Mesenchymal stem cell (in vitro differentiated cells and primary cell): ENCODE measurements at places on chromosomes 11 and 22.

DNA sequence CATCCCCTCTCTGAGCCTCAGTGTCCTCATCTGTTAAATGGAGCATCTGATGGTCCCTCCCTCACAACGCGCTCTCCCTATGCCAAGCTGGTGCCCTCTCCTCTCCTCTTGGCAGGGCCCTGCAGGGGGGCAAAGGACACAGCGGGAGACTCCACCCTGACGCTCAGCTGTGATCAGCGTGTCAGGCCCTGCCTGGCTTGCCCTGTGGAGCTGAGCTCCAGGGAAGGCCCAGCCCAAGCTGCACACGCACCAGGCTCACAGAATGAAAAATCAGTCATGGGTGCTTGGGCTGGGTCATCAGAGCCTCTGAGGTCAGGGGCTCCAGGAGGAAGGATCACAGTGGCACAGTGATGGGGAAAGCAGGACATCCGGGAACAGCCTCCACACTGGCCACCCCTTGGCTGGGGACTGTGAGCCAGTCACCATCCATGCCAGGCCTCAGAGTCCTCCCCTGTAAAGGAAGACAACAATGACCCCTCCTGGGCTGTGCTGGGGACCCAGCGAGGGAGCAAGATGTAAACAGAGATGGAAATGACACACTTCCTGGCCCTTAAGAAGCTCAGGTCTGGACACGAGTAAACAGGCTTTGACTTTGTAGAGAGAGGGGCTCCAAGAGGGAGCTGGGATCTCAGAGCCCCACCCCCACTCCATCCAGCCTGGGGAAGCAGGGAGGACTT is 36.6 kb downstream of the RPL3 start:
- DNase-seq: peak; percentile 73

GRCh38 chr11:68216171-68216938 is 3.3 kb upstream of the KMT5B start:
- no peak for DNase-seq

DNA sequence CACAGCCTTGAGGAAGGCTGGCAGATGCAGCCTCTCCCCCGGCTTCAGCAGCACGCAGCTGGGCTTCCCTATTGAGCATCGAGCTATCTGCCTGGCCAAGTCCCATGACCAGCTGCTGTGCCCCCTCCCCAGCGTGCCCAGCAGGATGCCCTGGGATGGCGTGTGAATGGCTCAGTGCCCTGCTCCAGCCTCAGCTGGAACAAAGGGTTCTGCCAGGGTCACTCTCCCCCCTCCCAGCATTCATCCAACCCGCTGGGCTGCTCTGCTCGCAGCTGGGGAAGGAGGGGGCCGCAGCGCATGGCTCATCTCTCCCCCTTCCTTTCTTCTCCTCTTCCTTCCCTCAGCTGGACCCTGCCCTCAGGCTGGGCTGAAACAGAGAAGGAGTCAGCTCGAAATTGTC is 14.5 kb downstream of the LRP4 start:
- no peak for DNase-seq

DNA sequence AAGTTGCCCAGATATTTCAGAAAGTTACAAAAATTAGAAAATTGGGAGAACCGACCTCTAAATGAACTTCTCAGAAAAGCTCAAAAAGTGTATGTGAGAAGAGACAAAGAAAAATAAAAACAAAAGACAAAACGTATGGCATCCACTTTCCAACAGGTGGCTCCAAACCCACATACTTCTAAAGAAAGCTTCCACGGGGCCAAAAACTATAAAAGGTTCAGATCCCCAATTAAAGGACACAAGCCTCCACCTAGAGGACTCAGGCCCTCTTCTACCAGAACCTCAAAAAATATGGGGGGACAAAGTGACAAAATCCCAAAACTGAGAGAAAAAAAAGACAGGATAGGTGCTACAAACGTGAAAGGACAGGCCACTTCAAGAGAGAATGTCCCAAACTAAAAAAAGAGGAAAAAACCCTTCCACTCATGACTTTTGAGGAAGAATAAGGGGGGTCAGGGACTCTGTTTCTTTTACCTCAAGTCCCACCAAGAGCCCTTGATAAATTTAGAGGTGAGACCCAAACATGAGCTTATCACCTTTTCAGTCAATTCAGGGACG is 8.8 kb downstream of the SCGB2A1 start:
- peak; percentile 4 for DNase-seq

DNA sequence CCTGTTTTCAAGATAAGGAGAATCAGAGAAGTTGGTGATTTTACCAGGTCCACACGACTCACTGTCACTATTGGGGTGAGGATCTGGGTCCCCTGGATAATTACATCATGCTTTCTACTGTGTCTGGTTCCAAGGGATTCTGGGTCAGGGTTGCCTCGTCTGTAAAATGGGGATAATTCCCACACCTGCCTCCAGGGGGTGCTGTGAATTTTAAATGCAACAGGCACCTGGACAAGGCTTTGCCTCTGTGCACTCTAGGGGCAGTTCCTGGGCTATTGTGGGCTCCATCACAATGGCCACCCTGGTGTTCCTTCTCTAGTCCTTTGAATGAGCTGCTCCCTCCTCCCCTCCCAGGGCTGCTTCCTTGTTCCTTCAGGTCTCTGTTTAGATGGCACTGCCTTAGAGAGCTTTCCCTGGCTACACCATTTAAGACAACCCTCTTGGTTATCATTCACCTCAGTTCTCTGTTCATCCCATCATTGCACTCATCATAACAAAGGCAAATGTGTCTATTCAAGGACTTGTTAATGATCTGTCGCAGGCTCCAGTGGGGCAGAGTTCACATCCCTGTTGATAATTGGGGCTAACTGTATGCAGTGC is 178.6 kb downstream of the MIAT start:
- DNase-seq: peak; percentile 34

DNA sequence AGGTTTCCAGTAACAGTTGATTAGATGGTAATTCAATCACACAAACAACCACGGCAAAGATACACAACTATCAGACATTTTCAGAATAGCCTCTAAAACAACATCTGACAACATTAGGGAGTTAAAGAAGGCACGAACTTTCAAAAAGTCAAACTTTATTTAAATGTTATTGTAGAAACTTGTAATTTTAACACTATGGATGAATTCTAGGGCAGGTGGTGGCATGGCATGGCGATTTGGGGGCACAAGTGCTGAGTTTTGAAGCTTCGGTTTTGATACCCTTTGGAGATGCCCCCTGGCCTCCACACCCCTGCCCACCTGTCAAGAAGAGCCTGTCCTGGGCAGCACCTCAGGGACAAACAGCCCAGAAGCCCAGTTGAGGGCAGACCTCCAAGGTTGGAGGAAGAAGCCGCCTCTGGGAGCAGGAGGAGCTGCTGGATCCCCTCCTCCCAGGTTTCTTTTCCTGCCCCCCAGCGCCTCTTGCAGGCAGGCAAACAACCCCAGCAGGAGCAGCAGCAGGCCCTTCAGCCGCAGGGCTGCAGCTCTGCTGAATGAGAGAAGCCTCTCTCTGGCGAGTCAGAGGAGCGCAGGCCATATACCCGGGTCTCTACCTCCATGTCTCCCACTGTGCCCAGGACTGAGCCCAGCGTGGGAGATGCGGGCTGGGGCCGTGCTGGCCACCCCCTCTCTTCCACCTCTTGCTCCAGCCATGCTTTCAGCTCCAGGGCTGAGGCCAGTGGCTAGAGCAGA is 102.1 kb upstream of the IGLL5 start:
- no peak for DNase-seq

GRCh38 chr11:33920838-33921613 is 29.1 kb upstream of the LMO2 start:
- no peak for DNase-seq

- no peak for DNase-seq
Measured at GRCh38 chr11:10414181-10414580, 40.9 kb upstream of the AMPD3 start.

GRCh38 chr11:124041254-124041653 is at the start of gene OR10G7:
Gene OR10G7, minus strand, starts transcription at chr11:124041325. Its CDS starts 2,324 bp downstream, at chr11:124039001.
- no peak for DNase-seq

DNA sequence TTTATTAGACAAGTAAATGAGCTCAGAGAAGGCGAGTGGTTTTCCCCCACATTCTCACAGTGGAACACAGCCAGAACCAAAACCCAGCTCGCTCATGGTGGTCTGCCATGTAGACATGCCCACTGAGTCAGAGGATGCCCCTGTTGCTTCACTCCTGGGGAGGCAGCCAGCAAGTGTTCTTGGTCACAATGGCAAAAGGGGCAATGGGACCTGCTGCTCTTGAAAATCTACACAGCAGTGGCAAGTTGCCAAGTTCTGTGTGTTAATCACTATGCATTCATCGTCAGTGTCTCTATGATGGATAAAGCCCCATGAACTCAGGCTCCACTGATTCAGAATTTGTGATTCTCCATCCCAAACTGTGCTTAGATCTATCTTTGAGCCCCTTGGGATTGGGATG is 64.7 kb upstream of the TBCEL start:
- no peak for DNase-seq

DNA sequence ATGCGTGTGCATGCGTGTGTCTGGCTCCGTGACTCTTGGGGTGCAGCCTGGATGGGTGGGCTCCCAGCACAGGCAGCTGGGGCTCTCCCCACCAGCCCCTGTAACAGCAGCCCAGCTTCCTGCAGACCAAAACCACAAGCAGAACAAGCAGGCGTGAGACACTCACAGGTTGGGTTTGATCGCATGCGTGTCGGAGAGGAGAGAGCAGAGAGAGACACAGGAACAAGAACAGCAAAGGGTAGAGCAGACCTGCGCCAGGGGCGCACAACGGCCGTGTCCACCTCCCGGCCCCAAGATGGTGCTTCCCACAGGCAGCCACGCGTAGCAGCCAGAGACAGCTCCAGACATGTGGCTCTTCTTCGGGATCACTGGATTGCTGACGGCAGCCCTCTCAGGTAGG is at the start of gene CD6:
TSS of gene CD6 (plus strand) at position 161 of the 400 bp plus-strand sequence. CDS start at position 347, 186 bp downstream.
- no peak for DNase-seq

DNA sequence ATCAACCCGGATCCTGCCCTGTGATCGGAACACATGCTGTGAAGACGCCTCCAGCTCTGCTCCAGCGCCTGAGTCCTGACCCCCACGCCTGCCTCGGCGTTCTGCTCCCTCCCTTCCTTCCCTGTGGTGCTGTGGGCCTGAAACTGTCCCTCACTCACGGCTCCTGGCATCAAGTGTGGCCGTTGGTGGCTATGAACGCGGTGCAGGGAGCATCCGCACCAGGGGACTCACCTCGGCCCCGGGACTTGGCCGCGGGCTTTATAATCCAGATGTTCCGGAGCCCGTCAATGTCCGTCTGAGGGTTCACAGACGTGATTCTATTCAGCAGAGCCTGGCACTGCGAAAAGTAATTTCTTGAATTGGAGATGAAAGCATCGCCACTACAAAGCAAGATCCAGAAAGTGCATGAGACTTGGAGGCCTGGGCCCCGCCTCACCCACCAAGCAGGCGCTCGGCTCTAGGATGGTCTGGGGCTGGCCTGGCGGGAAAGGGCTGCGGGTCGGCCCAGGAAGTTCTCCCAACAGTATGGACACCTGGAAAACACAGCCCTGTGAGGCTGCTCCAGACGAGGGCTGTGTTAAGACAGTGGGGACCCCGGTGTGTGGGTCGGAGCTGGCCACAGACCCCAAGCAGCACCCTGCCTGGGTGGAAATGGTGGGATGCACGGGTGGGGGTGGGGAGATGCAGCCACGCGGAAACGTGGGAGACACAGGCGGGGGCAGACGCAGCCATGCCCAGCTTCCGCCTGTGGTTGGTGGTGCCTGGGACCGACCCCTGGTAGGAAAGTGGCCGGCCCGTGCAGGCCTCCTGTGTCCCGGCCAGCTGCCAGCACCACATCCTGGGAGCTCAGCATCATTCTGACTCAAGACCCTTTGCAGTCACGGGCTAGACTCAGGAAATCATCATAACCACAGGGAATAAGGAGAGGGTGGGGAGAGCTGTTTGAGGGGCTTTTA is 21.8 kb upstream of the IL17REL start:
- DNase-seq: no peak

DNA sequence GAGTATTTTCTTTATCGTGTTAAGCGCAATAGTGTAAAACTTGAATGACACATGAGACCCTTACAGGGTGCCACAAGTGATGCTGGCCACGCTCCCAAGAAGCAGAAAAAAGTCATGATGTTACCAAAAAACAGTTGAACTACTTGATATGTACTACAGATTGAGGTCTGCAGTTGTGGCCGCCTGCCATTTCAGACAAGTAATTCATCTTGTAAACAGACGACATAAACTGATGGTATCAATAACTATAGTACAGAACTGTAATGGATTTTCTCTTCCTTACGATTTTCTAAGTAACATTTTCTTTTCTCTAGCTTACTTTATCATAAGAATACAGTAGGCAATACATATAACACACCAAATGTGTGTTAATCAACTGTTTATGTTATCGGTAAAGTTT is 5.5 kb downstream of the CD59 start:
- no peak for DNase-seq

DNA sequence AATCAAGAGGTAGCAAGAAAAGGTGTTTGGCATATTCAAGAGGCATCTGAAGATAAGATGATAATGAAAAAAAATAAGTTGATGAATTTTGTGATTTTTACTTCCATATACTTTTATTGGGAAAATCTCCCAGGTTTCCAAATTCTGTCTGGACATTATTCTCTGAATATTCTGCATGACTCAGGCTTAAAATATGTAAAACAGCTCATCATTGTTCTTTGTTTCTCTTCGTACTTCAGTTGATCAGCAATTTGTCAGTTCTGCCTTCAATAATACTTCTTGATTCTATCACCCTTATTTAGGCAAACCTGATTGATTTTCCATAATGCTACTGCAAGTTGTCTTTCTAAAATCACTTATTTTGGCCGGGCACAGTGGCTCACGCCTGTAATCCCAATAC is 30.2 kb downstream of the GTF2H1 start:
- DNase-seq: no peak

- no peak for DNase-seq
Measured at GRCh38 chr11:70772950-70773349, 374.6 kb downstream of the CTTN start.

- DNase-seq: no peak
Measured at GRCh38 chr11:12143461-12144258, 33.3 kb downstream of the MICAL2 start.

DNA sequence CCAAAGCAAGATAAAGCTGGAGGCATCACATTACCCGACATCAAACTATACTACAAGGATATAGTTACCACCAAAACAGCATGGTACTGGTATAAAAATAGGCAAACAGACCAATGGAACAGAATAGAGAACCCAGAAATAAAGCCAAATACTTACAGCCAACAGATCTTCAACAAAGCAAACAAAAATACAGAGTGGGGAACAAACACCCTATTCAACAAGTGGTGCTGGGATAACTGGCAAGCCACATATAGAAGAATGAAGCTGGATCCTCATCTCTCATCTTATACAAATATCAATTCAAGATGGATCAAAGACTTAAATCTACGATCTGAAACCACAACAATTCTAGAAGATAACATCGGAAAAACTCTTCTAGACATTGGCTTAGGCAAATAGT is 50.0 kb upstream of the CLTCL1 start:
- no peak for DNase-seq

GRCh38 chr11:6646918-6647679 is 8.5 kb downstream of the DCHS1 start:
- DNase-seq: peak; percentile 64

GRCh38 chr11:6674862-6675261 is 8.3 kb downstream of the MRPL17 start:
- no peak for DNase-seq
